ENCODE measurements at places on chromosomes 5 and 9.

- DNase-seq: no peak
These were observed 430.8 kb downstream of the SEMA5A start for GRCh38 chr5:9115093-9115492.

DNA sequence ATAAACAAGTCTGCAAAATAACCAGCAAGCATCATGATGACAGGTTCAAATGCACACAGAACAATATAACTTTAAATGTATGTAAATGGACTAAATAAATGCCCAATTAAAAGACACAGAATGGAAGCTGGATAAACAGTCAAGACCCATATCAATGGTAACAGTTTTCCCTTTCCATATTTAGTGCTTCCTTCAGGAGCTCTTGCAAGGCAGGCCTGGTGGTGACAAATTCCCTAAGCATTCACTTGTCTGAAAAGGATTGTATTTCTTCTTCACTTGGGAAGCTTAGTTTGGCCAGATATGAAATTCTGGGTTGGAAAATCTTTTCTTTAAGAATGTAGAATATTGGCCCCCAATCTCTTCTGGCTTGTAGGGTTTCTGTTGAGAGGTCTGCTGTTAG is 120.2 kb upstream of the RASA1 start:
- DNase-seq: no peak

DNA sequence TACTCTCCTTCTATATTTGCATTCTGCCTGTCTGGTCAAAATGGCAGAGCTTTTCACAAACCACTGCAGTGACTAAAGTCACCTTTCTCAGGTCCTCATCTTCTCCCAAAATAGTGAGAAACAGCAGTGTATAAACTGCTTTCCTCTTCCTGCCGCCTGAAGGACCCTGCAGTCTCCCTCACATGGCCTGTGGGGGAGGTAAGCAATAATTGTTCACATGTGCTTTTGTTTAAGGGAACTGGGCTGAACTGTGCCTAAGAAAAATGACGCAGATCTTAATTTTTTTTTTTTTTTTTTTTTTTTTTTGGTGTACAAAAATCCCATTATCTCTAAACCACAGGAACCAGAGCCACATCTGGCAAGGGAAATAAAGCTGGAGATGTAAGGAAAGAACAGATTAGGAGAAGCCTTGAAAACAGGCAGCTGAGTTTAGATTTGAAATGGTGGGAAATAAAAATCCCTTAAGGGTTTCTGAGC is 131.7 kb upstream of the VLDLR start:
- no peak for DNase-seq

DNA sequence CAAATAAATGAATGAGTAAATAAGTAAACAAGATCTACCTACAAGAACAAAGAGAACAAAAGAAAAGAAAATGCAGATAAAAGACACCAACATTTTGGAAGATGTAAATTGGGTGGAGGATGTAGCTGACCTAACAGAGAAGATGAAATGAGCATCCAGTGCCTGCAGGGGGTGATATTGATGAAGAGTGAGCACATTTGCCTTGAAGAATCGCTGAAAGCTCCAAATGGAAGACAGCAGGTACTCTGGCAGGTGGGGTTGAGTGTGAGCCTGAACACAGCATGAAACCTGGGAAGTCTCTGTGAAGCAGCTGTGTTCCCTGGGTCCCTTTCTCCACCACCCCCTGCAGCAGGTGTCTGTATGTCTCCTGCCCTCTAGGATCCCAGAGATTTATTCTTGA is 125.6 kb downstream of the NXNL2 start:
- DNase-seq: no peak

DNA sequence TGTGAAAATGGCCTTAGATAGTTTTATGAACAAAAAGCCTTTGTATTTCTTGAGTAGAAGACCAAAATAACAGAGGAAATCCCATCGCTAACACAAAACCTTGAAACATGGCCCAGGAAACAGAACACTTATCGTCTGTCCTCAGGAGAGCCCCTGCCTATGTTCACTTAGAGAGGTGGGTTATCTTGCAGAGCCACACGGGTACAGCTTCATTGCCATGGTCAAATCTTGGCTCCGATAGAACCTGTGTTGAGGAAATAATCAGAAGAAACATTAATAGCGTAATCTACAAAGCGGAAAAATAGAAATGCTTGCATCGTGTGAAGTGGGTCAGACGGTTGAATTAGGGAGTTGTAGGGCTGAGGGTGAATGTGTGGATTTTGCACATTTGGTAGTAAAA is 216.1 kb downstream of the MAST4 start:
- no peak for DNase-seq

GRCh38 chr5:139646912-139647505 is 1.1 kb upstream of the CXXC5 start:
- no peak for DNase-seq

DNA sequence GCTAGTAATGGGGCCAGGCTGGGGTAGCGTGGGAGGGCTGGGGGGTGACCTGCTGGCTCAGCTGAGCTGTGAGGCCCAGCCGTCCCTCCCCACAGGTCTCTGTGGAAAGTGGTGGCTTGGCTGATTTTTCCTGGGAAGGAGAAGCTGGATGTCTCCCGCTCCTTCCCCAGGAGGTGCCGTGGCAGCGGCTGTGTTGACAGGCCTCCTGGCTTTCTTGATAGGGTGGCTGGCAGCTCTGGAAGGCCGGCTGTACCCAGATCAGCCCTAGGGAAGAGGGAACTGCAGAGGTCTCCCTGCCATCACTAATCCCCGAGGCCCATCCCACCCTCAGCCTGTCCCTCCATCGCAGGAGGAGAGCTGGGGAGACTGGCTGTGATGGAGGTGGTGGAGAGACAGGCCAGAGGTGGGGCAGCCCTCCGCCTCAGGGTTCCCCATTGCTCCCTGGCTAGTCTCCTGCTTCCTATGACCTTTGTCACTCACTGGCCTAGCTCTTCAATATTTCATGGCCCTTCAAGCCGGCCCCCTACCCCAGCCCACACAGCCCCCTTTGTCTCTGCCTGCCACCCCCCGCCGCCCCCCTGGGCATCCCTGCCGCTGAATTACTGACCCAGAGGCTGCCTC is 6.8 kb downstream of the CXXC5 start:
- DNase-seq: no peak

DNA sequence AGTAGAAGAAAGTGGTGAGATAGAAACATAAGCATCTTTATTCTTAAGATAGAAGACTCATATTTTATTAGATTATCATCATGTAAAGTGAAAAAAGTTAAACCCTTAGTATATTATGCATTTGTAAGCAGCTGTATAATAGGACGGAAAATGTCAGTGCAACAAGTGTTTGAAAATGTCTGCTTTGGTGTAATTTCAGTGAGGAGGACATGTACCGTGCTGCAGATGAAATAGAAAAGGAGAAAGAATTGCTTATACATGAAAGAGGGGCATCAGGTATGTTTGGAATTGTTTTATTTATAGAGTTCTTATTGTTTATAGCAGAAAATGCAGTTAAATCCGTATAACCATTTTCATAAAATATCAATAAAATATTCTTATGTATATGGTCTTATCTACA is 8.9 kb downstream of the OTULIN start:
- no peak for DNase-seq

- no peak for DNase-seq
These were observed 36.1 kb downstream of the TLE1 start for GRCh38 chr9:81653240-81653639.

DNA sequence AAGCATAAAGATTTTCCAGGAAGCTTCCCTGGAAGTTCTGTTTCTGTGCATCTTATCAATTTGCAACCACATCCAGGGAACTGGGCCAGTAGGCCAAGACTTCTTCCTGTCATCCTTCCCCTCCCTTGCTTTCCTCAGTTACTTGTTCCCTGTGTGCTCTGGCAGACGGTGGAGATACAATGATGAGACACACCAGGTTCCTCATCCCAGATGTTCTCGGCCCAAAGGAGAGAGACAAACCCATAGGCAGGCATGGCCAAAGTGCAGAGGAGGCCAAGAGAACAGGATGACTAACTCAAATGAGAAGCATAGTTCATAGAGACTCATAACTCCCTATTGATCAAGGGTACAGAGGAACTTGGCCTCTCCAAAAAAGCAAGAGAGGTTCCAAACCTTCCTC is 652.6 kb downstream of the CCDC171 start:
- no peak for DNase-seq

DNA sequence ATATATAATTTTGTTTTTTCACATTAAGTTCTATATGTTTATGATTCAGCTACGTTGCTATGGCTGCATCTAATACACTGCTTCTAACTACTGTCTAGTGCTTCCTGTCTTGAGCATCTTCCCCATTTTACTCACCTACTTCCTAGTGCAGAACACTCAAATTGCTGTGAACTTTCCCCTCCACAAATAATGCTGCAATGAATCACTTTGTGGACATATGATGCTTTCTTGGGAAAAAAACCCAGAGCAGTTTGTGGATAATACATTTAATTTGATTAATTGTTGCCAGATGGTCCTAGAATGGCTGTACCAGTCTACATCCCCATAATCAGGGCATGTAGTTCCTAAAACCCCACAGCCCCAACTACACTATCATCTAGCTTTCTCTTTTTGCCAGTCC is 18.5 kb downstream of the CD180 start:
- DNase-seq: no peak

All from activated CD4-positive, alpha-beta T cell treated with anti-CD3 and anti-CD28 coated beads for 24 hours (primary cell).